Adipose tissue (tissue), 3 donors: ENCODE measurements at places on chromosomes 5 and 9. TPM values are rescaled to one million over a fixed set of nuclear protein-coding genes. Genes with fewer than 3 reads are reported as not detected.

Gene KCNV2
- polyA plus RNA-seq = not detected

Gene GRXCR2
- not detected for polyA plus RNA-seq

Gene CDC20B
- not detected for polyA plus RNA-seq

Gene LHX6
- 4.7 TPM for polyA plus RNA-seq

Gene CAMSAP1
- 5.7 TPM for polyA plus RNA-seq

Gene LEAP2
- 0.68 TPM for polyA plus RNA-seq

Gene TOR4A
- 5.8 TPM for polyA plus RNA-seq

Gene SLC6A18
- polyA plus RNA-seq = not detected

Gene IGIP
- 17.4 TPM for polyA plus RNA-seq

Gene OLFM1
- polyA plus RNA-seq = 6.5 TPM

Gene TXNDC8
- not detected for polyA plus RNA-seq

Gene RLN1
- 0.18 TPM for polyA plus RNA-seq

Gene C1QTNF2
- polyA plus RNA-seq = 0.56 TPM

Gene CANX
- 123 TPM for polyA plus RNA-seq

Gene FREM1
- 3.7 TPM for polyA plus RNA-seq

Gene SLC12A7
- polyA plus RNA-seq = 20.0 TPM

Gene DEPDC1B
- 0.15 TPM for polyA plus RNA-seq
